Lung (tissue), 17 donors: ENCODE measurements at places on chromosomes 11 and 22.

DNA sequence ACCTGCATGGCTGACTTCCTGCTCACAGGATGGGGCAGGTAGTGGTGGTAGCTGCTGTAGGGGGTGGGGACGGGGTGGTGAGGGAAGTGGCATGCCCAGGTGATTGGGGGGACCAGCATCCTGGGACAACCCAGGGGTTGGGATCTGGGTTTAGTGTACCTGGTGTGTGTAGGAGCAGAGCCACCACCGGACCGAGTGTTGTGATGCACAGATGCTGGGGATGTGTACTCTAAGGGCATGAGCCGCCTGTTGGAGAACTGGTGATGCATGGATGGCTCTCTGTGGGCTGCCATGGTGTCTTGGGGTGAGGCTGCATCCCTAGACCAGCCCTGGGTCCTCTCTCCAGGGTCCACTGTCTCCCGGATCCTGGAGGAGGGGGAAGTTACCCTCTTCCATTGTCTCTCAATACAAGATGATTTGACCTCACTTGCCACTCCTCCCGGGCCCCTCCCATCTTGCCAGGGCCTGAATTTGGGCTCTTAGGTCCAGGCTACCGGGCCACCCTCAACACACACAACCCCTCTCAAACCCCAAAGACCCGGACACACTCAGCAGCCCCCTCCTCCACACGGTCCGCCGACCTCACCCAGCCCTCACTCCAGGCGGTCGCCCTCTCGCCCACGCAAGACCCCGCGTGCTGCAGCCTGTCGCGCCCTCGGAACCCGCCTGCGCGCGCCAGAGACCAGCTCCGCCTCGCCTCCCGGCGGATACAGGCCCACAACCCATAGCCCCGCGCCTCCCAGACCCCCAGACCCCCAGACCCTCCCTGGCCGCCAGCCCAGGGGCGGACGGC, 619 bp downstream of the LRRC75B start:
- no peak for DNase-seq

- no peak for DNase-seq
These were observed 274.9 kb upstream of the ZC3H12C start for GRCh38 chr11:109818290-109818689.

GRCh38 chr11:88619071-88619425, 281.5 kb upstream of the CTSC start:
- no peak for DNase-seq

- DNase-seq = no peak
These were observed 14.8 kb downstream of the SLCO2B1 start for GRCh38 chr11:75165721-75166120.

DNA sequence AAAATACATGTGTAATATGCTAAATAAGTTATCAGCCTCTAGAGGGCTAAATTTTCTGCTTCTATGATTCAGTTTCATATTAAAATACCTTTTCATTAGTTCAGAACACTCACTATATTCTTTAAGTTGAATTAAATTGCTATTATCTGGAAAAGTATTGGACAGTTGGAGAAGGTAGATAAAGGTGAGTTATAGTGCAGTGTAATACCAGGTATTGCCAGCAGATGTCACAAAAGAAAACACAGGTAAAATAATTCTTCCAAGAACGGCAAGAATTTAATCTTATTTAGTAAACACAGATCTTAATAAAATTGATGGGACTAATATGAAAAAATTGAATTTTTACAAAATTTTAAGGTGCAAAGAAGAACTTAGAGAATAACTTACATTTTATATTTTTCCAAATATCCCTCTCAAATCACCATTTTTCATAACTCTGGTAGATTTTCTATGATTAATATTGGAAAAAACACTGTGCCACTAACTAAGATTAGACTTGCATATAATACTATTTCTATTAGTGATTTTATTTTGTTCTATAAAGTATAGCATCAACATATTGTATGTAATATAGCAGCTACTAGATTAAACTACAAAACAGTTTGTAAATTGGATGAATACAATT, 1.7 kb upstream of the LRRC4C start:
- DNase-seq = no peak

DNA sequence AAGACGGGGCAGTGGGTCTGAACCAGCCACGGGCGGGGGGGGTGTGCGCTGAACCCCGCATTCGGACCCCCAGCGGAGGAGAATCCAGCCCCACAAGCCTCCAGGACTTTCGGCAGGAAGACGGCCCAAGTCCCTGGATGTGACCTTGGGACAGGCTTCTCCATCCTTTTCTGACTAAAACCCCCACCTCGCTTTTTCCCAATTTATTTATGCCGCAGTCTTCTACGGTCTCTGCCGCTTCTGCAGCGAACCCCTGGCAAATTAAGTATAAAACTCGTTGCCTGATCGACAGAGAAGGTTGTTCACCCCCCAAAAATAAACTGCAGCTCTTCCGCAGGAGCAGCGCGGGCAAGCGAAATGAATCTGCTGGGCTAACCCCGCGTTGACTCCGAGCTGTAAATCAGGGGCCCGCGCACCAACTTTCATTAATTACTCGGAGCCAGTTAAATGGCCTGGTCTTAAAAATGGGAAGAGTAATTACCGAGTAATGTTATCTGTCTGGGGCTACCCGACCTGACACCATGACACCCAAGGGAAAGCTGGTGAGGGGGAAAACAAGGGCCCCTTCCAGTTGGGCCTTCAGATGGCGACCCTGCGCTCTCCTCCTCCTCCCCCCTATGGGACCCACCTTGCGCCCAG, 6.6 kb downstream of the WT1 start:
- no peak for DNase-seq

GRCh38 chr11:33655842-33656600, 44.6 kb downstream of the C11orf91 start:
- no peak for DNase-seq

- DNase-seq = peak; percentile 10
These were observed 120.9 kb upstream of the LUZP2 start for GRCh38 chr11:24375931-24376330.

- DNase-seq = no peak
These were observed 214.1 kb downstream of the BUD13 start for GRCh38 chr11:116558504-116559211.

DNA sequence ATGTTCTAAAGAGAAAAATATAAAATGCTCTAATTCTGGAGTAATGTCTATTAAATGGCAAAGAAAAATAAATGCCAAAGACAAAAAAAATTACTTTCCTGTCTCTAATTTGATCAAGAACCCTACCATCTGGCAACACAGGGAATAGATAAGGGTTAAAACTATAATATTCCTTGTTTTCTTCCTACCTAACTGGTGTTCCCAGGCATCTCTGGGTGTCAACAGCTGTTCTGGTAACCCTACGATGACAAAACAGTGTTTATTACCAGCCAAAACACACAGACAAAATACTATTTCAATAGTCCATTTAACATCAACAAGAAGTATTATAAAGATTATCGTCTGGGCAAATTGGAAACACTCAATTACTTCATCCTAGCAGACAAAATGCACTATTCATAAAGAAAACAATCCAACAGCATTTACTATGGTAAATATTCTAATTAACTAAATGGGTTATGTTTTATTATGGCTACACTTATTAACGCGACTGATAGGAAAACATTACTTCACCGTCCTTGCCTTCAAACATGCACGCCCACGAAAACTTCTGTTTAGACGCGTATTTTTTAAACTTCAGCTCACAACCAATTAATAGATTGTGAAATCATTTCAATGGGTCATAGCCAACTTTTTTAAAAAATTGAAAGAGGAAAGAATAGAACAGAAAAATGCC, 50.6 kb downstream of the LGR4 start:
- DNase-seq = peak; percentile 37

DNA sequence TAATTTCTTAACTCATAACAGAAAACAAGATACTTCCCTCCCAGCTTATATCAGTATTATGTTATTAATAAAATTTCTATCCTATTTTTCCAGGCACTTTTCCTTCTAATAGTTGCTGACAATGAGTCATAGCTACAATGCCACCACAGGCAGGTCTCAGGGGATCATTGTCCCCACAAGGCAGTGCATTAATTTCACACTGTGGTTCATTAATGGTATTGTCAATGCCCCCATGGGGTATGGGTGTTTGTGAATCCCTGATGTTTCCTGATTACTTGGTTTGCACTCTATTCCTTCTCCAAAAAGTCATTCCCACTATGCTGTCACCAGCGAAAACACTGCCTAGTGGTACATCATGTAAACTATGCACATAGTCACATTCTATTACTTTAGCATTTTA, 345.5 kb upstream of the CTSC start:
- no peak for DNase-seq

DNA sequence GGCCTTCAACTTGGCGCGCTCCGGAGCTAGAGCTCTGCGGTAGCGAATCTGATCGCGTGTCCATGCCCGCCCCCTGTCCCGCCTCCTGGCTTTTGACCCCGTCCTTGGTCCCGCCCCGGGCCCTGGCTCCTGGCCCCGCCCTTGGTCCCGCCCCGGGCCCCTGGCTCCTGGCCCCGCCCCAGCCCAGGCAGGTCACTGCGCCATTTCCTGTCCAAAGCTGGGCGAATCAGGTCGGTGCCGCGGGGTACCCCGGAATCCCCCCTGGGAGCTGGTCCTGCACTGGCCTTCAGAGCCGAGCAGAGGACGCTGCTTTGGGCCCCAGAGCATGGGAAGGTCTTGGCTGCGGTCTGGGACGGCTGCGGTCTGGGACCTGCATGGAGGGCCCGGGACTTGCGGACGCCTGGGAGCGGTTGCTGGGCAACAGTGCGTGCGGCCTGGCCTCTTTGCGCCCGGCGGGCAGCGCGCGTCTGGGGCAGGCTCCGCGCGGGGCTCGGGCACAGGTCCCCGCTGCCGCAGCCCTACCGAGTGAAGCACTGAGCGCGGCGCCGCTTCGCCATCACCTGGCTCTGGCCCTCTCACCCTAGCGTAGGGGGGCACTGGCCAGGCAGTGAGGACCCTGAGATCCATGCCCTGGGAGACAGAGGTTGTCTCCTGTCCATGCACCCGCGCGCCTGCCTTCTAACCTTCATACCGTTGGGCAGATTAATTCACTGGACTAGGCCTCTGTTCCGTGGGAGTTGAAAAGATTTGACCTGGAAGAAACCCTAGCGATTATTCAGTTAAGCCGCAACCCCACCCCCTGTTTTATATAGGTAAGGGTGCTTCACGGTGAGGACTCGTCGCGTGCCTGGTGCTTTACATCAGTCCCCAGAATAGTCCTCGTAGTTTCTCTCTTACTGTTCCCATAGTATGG, at the start of gene TTC12:
TSS of gene TTC12 (plus strand) at position 195 of the 913 bp plus-strand sequence. CDS start 1,675 bp downstream, outside the sequence.
- DNase-seq = peak; percentile 97

- DNase-seq = peak; percentile 21
These were observed 54.8 kb downstream of the NAT10 start for GRCh38 chr11:34160049-34160721.

- DNase-seq = no peak
These were observed 9.4 kb downstream of the SLC5A12 start for GRCh38 chr11:26712497-26712896.

- peak; percentile 25 for DNase-seq
These were observed 74.1 kb upstream of the CSNK2A3 start for GRCh38 chr11:11427140-11427539.

- no peak for DNase-seq
These were observed 70.7 kb downstream of the PAK1 start for GRCh38 chr11:77403211-77403610.

GRCh38 chr11:61069427-61069826, 32.9 kb upstream of the CD5 start:
- DNase-seq = no peak

DNA sequence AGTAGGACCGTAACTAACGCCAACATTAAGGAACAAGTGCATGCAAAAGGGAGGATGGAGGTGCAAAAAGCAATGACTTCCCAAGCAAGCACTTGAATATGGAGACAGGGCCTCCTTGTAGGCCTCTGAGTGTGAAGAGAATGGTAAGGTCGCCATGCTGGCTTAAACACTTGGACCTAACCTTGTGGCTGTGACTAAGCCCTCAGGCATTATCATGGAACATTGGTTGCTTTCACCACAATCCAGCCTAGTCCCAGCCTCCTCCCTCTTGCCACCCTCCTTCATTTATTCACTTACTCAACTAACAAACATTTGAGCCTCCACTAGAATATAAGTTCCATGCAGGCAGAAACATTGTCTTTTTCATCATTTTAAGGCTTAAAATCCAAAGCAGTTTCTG, 11.9 kb upstream of the SYTL2 start:
- DNase-seq = no peak

- DNase-seq = peak; percentile 74
These were observed 23.2 kb downstream of the MFNG start for GRCh38 chr22:37462983-37463382.

- peak; percentile 79 for DNase-seq
These were observed 22.4 kb upstream of the ARHGAP8 start for GRCh38 chr22:44730022-44730393.

GRCh38 chr11:113142508-113142907, 171.9 kb upstream of the TTC12 start:
- no peak for DNase-seq

- DNase-seq = no peak
These were observed 11.9 kb downstream of the CTR9 start for GRCh38 chr11:10762913-10763421.

GRCh38 chr11:75184757-75185425, 34.0 kb downstream of the SLCO2B1 start:
- no peak for DNase-seq

- no peak for DNase-seq
These were observed 1.8 kb downstream of the RCN1 start for GRCh38 chr11:32092581-32093170.

GRCh38 chr11:39374963-39375698, 2084.3 kb downstream of the LRRC4C start:
- DNase-seq = peak; percentile 54

GRCh38 chr11:9066433-9066925, 24.9 kb downstream of the SCUBE2 start:
- no peak for DNase-seq

GRCh38 chr11:67370351-67371076, 2.9 kb downstream of the CLCF1 start:
- DNase-seq = peak; percentile 97

DNA sequence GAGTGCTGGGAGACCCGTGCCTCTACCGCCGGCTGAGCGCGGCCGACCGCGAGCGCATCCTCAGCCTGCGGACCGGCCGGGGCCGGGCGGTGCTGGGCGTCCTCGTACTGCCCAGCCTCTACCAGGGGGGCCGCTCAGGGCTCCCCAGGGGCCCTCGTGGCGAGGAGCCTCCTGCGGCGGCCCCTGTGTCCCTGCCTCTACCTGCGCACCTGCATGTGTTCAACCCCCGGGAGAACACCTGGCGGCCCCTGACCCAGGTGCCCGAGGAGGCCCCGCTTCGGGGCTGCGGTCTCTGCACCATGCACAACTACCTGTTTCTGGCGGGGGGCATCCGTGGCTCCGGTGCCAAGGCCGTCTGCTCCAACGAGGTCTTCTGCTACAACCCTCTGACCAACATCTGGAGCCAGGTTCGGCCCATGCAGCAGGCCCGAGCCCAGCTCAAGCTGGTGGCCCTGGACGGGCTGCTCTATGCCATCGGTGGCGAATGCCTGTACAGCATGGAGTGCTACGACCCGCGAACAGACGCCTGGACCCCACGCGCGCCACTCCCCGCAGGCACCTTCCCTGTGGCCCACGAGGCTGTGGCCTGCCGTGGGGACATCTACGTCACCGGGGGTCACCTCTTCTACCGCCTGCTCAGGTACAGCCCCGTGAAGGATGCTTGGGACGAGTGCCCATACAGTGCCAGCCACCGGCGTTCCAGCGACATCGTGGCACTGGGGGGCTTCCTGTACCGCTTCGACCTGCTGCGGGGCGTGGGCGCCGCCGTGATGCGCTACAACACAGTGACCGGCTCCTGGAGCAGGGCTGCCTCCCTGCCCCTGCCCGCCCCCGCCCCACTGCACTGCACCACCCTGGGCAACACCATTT, 3.5 kb downstream of the KLHDC7B start:
- no peak for DNase-seq

- no peak for DNase-seq
These were observed 2.7 kb upstream of the SCUBE1 start for GRCh38 chr22:43345761-43346301.
